ENCODE measurements at places on chromosomes 4 and X.

DNA sequence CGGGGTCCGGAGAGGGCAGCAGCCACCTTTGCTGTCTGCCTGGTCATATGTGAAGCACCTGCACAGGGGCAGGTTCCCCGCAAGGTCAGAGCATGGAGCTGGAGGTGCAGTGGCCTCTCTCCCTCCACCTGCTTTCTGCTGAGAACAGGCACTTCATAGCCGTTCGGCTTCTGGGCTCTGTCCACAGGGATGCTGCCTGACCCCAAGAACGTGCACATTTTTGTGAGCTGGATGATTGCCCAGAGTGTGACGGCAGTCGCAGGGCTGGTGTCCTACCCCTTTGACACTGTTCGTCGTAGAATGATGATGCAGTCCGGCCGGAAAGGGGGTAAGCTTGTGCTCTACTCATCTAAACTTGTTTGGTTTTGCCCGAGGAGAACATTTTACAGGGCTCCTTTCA is 2.5 kb downstream of the SLC25A4 start:
- no peak for DNase-seq

DNA sequence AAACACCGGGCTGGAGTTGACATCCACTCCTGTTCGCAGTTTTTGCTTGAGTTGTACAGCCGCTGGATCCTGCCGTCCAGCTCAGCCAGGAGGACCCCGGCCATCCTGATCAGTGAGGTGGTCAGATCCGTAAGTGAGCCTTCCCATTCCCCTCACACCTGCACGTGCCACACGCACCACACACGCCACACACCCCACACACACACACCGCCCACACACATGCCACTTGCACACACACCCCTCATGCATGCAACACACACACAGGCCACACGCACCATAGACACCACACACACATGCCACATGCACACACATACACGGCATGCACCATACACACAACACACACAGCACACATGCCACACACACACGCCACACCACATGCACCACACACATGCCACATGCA is 20.1 kb upstream of the MSANTD1 start:
- DNase-seq, result no peak

DNA sequence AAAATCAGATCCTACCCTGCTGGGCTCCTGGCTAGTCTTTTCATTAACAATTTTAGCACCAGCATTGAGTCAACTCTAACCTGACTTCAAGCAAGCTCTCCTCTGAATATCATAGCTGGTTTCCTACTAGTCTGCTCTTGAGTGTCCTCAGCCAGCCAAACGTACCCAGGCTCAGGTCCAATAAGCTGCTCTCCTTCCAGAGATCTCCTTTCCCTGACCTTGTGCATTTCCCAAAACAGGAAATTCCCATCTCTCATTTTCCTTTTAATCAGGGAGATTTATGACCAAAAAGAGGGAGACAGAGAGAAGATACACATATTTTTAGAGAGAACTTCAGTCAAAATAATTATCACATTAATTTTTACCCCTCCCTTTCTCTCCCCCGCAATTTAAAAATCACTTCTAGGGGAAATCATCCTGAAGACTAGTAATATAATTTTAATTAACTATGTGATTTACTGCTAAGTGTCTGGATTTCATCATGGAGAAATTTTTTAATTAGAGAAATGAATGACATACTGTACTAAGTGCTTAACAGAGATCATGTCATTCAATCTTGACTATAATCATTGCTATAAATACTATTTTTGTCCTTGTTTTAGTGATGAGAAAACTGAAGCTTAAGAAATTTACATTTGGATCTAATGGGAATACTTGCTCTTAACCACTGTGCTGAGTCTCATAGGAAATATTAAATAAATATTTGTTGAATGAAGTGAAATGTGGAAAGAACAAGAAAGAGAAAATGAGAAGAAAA is 421.7 kb upstream of the INTU start:
- DNase-seq, result no peak

DNA sequence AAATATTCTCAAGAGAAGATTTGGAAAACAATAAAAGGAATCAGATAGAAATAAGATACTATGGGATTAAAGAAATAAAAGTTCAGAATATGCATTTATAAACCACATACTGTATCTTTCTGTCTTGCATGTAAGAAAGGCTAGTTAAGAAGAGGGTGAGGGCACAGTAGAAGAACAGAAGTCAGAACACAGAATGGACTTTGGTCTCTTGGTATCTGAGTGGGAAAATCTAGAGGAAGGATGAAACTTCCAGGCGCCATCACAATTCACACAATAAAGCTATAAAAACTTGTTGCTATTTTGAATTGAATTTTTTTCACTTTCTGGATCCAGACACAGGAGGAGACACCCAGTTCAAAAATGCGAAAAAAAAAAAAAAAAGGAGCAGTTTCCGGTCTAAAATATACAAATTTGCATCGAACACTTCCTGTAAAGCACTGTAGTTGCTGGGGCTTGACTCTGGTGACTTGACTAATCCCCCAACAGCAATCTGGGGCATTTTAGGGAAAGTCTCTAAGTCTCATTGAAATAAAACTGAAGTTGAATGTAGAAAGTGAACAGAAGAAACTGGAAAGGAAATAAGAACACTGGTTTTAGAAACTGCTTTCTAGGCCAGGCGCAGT is 8.1 kb upstream of the NAAA start:
- DNase-seq, result no peak

DNA sequence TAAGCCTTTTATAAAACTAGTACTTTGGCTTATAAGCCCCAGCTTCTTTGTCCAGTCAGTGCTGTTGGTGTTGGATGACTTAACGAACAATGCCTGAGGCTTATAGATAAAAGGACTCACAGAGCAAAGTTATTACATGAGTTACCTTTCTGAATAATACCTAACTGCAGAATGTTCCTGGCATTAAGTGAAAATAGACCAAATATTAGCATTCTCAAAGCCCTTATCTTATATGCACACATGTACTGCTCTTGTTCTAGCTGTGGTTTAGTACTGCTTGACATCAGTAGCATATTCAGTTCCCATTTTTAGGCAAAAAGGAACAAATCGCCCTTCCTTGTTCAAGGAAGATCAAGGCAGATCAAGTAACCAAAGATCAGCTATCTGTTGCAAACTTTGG is 131.6 kb downstream of the ZNF330 start:
- DNase-seq, result no peak

DNA sequence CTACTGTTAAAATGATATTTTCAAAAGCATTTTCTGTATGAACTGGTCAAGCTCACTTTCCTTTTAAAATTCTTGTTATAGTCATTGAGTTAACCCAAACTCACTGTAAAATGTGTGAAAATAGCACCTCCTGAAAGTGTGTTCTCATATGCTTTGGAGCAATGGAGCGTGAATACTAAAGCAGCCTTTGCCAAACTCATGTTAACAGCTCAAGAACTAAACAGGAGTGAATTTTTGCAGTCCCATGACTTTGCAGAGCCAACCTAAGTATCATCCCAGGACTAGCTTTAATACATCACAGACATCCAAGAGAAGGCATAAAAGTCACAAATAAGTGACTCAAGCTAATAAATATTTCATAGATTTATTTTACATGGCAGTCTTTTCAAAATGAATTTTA is 2.3 kb downstream of the AMMECR1 start:
- DNase-seq, result peak; percentile 8

DNA sequence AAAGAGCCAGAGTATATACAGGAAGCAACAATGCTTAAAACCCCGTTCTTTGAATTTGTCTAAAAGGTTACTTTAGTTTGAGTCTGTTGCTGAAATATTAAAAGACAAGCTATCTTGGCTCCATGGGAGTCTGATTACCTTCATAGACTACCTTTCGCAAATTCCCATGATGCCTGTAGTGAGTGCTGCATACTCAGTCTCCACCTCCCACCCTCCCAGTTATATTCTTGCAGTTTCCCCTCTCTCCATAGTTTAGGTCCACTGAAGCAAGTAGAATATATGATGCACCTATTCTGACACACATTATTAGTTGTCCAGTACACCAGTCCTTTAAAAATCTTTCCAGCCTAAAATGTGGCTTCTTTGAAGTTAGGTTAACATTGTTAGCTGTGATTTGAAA is 2.4 kb downstream of the CNKSR2 start:
- DNase-seq, result no peak

DNA sequence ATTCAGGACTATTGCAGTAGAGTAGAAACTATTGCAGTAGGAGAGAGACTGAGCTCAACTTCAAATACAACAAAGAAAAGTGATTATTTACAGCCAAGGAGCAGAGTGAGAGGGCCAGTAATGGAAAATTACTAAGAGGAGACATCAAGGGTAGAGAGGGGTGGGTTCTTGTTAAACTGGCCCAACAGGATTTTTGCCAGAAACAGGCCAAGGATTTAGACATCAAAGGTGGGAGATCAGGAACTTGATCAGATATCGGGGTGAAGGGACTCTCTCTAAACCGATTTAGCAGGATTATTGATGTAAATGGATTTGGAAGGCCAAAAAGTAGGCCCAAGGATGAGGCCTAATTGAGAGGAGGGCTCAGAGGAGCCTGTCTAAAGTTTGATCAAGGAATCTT is 64.8 kb downstream of the IRS4 start:
- DNase-seq, result no peak

- DNase-seq, result peak; percentile 10
Measured at GRCh38 chr4:104879367-104879766, 267.3 kb upstream of the TET2 start.

GRCh38 chrX:129600981-129601424 is 53.8 kb downstream of the APLN start:
- DNase-seq, result peak; percentile 20

GRCh38 chrX:21933077-21933476 is 7.4 kb upstream of the SMS start:
- no peak for DNase-seq

GRCh38 chrX:72313707-72314641 is 8.3 kb upstream of the CITED1 start:
- no peak for DNase-seq

- no peak for DNase-seq
Measured at GRCh38 chr4:42654631-42655268, 2.2 kb downstream of the ATP8A1 start.

- DNase-seq, result peak; percentile 81
Measured at GRCh38 chr4:40190019-40190418, 6.8 kb upstream of the RHOH start.

- no peak for DNase-seq
Measured at GRCh38 chr4:105120626-105121025, 26.1 kb upstream of the TET2 start.

- DNase-seq, result no peak
Measured at GRCh38 chr4:118268780-118269179, 84.0 kb downstream of the PRSS12 start.

DNA sequence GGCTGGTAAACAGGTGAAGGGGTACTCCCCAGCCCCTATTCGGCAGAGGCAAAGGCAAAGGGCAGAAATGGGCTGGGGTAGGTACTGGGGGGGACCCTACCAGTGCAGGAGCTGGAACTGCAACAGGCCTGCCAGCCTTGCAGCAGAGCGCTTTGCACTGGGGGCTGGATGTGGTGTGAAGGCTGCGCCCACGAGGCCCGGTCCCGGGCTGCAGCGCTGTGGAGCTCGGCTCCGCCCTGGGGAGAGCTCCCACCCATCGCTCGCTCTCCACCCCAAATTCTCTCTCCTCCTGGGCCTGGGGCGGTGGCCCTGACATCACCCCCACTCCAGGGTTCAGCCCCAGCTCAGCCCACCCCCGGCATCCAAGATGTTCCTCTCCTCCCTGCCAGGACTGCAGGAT is 24.2 kb downstream of the IQSEC2 start:
- no peak for DNase-seq

- DNase-seq, result no peak
Measured at GRCh38 chr4:102566426-102566825, 65.3 kb downstream of the NFKB1 start.

DNA sequence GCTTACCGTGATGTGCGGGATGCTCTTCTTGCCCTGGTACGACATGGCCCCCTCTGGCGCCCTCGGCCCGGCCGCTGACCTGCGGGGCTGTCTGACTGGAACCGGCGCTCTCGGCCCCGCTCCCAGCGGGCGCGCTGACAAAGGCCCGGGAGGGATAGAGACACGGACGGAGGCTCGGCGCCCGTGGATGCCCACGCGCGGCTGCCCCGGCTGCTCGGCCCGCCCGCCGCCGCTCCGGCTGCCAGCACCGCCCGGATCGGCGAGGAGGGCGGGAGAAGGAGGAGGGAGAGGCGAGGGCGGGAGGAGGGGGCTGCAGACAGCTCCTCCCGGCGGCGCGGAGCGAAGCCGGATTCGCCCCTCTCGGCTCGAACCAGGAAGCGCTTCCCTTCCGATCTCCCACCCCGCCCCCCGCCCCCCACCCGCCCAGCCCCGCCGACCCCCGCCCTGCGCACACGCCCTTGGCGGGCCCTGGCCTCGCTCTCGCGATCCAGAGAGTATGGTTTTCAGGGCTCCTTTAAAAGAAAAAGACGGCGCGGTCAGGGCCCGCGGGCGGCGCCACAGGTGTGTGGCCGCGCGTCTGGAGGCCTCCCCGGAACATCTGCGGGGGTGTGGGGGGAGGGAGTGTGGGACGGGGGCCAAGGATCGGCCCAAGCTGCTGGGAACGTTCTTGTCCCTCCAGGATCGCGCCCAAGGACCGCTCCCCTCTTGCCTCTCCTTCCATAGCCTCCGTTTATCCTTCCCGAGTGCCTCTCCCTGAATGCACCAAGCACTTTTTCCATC is 4.5 kb downstream of the CRMP1 start:
- DNase-seq, result peak; percentile 92

- DNase-seq, result no peak
Measured at GRCh38 chr4:105112274-105112673, 34.4 kb upstream of the TET2 start.

- DNase-seq, result no peak
Measured at GRCh38 chrX:1909419-1910206, 294.8 kb downstream of the ASMT start.

GRCh38 chr4:11487139-11487538 is 58.4 kb upstream of the HS3ST1 start:
- DNase-seq, result no peak

DNA sequence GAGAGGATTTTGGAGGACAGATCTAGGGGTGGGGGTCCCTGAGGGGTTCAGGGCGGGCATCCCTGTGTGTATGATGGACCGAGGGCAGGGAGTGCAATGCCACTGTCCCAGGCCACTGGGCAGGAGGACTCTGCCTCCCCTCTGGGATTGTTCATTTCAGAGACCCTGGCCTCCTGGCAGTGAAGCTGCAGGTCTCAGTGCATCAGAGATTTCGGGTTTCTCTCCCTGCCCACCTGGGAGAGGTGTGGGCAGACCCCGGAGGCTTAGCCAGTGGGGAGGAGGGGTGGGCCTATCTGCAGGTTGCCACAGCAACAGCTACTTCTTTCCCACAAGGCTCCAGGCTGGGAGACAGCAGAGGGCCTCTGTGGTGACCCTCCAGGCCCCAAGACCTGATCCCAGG is 80.1 kb upstream of the LRPAP1 start:
- no peak for DNase-seq

GRCh38 chr4:146646593-146647325 is 8.1 kb downstream of the POU4F2 start:
- DNase-seq, result no peak

DNA sequence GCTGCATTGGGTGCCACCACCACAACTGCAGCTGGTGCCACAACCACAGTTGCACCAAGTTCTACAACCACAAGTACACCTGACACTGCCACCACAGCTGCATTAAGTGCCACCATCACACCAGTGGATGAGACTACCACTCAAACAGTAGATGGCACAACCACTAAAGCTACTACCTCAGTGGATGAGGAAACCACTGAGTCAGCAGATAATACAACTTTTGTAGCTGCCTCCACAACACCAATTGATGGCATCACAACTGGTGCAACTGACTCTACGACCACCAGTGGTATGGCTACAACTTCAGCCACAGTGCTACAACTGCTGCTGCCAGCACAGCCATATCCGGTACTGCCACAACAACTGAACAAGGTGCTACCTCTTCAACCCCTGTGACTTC is 35.1 kb upstream of the CABS1 start:
- DNase-seq, result no peak

GRCh38 chrX:37676811-37677210 is 8.8 kb upstream of the XK start:
- no peak for DNase-seq

GRCh38 chr4:138049355-138049754 is 192.8 kb downstream of the SLC7A11 start:
- DNase-seq, result no peak
